DND-41 (cell line): ENCODE measurements at places on chromosomes 2 and 18.
A peak's percentile ranks its signal among the peaks of the same experiment; 100 is the strongest.

DNA sequence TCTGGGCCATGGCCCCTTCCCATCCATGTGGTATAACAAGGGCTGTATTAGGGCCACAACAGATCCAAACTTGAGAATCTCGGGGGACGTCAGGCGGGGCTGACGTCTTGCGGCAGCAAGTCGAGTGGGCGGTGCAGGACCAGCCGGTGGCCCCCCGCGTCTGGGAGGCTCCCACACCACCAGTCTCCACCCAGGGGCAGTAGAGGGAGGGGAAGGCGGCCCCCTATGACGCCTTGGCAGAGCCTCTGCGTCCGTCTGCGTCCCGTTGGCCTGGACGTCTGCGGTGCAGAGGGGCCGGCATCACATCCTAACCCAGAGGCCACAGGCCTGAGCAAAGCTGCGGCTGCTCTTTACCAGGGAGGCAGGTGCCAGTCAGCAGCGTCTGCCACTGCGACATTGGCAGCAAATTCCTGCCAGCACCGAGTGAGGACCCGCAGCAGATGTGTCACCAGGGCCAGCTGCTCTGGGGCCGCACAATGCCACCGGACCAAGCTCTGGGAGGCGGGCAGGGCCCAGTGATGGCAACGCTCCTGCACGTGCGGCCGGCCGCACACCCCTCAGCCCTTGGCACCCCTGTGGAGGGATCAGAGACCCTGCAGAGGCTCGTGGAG lies 73.8 kb downstream of the KCNG2 start:
- DNase-seq, result no peak

DNA sequence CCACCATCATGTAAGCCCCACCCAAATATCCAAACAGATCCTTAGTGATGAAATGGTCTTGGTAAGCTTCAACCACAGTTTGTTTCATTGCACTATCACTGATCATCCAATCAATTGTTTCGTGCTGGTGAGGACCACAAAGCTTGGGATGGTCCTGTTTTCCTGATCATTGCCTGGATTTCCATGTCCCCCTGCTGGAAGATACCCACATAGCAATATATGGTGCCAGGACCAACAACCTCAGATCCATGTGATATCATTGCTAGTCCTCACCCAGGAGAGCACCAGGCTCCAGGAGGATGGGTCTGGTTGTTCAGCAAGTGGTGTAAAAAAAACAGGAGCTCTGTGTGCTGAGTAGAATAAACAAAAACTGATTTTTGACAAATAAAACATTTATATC lies 206.5 kb upstream of the SH3BP4 start:
- DNase-seq, result no peak

DNA sequence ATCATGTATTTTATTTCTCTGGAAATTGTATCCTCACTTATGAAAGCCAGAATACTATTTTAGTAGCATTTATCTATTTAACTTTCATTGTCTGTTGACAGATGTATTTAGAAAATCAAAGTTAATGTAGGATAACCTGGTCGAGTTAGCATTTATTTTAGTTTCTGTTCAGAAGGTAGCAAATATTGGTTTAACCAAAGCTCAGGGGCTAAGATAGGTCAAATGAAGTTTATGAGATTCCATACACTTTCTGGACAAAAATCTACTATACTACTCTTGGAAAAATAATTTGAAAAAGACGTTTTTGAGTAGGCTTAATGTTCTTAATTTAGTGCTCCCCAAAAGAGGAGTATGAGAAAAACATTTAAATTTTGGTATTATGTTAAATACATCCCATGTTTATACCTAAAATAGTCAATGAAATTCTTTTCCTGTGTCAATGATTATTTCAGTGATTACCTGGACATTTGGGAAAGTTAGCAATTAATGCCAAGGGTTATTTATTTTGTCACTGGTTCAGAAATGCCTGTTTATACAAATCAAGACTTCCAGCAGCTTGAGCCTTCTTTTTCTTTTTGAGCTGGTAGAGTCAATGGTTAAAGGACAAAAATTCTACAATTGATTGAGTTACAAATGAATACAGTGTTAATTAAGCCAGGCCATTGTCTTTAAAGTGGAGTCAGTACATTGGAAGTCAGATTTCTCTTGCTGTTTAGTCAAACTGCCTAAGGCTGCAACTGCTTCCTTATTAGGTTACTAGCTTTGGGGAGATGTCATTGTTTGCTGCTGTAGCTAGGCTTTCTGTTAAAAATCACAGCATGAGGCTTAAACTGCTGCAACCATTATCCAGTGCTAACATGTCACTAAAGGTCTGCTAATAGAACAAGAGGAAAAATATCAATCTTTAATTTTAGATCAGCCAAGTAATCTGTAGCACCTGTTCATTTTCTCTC lies 182.3 kb downstream of the CAMKMT start:
- DNase-seq, result no peak

- no peak for DNase-seq
These were observed 119.5 kb upstream of the RAB12 start for GRCh38 chr18:8489761-8490160.

DNA sequence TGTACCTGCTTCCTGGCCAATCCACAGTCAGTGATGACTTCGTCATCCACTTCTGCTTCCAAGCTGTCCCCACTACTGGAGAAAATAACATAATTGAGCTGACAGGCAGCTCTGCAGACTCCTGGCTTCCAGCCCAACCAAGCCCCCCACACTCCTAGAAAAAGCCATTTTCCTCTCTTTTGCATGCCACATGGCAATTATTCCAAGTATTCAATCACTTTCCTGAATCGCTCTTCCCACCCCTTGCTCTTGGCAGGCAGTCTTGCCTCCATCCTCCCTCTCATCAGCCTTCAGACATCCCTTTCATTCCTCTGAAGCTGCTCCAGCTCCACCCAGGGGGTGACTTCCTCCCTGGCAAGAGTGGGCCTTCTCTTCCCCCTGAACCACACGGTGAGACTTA lies 14.3 kb upstream of the ST8SIA5 start:
- DNase-seq, result no peak

DNA sequence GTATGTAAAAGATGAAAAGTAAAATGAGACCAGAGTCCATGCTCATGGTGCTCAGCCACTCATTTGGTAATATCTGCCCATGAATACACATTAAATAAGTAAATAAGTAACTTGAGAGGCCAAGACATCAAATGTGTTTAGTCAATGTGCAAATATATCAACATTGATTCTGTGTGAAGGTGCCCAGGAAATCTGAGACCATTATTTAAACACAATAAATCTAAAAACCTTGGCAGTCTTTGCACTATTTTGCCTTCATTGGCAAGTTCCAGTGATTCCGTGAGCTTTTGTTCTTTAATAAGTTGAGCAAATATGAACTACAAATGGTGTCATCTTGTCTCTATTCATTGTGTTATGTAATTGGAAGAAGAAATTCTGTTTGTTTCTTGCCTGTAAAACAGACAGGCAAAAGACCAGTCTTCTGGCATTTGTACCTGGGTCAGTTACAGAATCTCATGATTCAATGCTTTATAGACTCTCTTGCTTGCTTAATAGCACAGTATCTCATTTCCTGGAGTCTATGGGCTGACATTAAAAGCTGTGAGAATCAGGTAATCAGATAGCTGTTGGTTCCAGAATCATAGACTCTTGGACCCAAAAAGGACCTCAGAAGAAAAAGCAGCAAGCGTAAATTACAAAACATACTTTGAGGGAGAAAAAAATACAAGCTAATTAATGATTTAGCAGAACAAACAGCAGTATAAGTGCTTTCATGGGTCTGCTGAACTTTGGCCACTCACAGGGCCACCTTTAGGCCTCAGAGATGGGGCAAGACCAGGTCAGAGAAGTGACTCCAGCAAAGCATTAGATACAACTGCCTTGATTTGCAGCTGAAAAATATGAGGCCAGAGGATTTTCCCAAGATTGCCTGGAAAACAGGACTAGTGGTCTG lies 20.0 kb upstream of the SERPINB3 start:
- no peak for DNase-seq

DNA sequence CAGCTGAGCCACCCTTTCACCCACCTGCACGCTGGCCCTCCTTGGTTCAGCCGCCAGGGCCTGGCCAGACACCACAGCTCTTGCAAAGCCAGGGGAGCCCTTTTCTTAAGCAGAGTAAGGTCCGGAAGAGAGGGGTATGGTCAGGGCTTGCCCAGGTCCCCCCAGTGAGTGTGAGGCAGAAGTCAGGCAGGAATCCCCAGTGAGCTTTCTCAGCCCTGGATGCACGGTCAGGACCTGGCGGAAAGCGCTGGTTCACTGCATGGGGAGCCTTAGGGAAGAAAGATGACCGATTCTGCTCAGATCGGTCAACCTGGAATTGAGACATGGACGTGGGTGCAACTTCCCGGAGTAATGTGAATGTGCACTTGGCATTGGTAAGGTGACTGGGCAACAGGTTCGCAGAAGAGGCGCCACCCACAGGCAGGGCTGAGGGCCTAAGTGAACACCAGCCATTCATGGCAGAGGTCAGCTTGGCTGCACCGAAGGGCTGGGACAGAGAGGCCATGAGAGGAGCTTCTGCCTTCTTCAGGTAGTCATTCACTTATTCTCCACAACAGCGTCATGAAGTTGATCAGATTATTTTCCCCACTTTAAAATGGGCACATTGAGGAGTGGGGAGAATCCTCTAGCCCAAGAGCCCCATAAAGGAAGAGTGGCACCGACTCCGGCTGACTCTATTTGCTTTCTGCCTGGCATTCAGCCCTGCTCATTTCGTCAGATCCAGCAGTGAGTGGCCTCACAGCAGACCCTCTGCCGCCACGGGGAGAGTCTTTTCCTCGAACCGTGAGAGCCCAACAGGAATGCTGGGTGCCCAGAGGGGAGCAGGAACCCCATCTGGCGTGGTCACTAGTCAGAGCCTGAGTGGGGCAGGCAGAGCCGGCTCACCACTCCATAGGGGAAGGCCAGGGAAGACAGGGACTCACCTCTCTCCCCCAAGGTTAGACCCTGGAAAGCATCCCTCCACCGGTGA lies 35.8 kb downstream of the SCTR start:
- no peak for DNase-seq

- peak; percentile 73 for DNase-seq
These were observed 34.2 kb upstream of the CTDP1 start for GRCh38 chr18:79645291-79645983.

- DNase-seq, result no peak
These were observed 1.1 kb upstream of the EPC2 start for GRCh38 chr2:148643421-148643820.
